ENCODE measurements at places on chromosomes 5 and 9.
A peak's percentile ranks its signal among the peaks of the same experiment; 100 is the strongest.

- peak; percentile 64 for DNase-seq
Observed at GRCh38 chr5:138354926-138355378, 2.5 kb downstream of the KDM3B start.

DNA sequence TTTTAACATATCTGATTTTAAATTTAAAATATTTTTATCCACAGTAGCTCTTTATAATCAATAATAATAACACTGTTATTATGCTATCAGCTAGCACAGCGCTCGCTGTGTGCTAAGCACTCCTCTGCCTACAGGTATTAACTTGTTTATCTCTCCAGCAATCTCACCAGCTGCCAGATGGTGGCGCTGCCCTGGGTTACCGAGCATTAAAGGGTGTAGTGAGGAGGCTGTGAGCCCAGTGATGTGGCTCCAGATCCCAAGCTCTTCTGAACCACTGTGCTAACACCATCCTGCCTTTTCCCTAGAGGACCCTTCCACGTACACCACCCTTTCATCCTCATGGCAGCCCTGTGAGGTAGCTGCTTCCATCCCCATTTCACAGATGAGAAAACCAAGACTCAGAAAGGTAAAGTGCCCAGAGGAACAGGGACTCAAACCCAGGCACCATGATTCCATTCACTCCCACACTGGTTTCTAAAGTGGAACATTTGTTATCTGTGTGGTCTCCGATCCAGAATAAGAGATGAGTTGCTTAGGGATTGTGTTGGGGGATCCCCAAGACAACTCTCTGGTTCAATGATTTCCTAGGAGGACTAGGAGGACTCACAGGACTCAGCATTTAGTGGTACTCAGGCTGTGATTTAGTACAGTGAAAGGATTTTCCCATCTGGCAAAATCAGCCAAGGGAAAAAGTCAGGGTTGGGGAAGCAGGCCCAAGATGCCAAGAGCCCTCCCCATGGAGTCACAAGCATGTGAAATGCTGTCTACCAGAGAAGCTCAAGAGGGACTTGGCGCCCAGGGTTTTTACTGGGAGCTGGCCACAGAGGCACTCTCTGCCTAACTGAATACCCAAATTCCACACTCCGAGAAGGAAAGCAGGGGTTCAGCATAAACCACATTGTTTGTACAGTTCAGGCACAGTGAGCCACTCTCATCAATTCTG, 7.0 kb downstream of the IGFBPL1 start:
- peak; percentile 68 for DNase-seq

DNA sequence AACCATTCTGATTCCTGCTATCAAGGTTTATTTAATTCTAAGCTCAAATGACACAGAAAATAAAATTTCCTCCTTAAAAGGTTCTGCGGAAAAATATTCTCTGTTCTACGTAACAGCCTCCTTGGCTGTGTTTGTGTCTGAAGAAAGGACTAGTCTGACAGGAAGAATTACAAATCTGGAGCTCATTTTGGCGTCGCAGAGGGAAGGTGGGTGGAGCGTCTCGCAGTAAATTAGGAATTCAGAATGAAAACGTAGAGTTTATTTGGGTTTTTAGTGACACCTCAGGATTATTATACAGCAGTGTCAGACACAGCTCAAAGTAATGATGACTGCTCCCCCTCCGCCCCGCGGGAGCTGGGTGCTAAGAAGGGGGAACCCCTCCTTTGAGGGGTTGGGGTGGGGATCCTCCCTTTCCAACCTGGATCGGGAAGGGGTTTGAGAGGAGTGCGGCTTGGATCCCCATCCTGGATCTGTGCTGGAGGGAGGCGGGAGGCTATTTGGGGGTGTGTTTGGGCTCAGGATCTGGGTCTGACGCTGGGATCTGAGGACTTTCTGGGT, 933 bp upstream of the TGFBR1 start:
- DNase-seq, result no peak

GRCh38 chr5:177116631-177117373, 16.8 kb upstream of the NSD1 start:
- no peak for DNase-seq

- DNase-seq, result no peak
Observed at GRCh38 chr5:168274406-168274805, 17.0 kb upstream of the WWC1 start.

DNA sequence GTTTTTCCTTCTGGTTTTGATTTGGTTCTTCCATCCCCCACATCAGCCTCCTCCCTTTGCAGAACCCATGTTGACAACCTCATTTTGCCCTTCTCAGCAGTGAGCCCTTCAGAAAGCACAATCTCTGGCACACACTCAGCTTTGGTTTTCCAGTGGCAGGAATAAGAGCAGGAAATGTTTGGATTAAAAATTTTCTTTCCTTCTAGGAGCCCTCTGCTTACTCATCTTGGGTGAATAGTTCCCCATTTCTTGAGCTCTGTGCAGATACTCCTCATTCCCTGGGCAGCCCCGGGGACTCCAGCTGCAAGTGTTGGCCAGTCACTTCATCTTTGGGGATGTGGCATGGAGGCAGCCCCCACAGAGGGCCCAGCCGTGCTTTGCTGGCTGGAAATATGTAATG, 170.5 kb downstream of the NR3C1 start:
- no peak for DNase-seq

DNA sequence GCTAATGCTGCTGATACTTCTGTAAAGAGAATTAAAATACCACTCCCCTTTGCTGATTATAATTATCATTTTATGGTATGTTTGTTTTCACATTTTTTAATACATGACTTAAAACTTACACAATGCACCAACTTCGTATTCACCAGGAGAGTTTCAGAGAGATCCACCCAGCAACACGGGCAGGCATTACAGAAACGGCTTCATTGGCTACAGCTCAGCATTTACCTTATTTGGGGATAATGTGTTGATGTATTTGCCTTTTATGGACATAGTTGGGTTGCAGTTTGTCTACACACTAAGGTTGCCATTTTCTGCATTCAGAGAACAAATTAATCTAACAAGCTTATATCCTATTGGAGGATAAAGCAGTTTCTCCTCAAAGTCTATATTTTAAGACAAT, 423.6 kb downstream of the PRDM9 start:
- no peak for DNase-seq

Data from SK-N-SH (cell line).